A549 (cell line): ENCODE measurements at places on chromosomes 13 and 19.

DNA sequence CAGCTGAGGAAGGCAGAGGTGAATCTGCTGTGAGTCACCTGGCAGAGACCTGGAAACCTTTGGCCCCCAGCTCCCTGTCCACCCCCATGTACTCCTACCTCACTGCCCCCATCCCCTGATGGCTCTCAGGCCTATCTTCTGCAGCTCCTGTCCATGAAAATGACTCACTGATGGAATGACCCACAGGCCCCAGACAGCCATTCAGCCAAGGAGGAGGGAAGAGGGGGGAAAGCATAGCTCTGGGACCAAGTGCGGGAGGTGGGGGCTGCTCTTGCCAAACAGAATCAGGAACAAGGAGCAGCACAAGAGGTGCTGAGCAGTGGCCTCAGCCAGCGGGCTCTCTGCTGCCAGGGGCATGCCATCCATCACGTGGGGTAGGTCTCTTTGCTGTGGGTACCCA is 111.4 kb upstream of the C1QTNF9B start:
- DNase-seq = no peak

- DNase-seq = no peak
Measured at GRCh38 chr13:98664510-98664909, 87.6 kb upstream of the STK24 start.

DNA sequence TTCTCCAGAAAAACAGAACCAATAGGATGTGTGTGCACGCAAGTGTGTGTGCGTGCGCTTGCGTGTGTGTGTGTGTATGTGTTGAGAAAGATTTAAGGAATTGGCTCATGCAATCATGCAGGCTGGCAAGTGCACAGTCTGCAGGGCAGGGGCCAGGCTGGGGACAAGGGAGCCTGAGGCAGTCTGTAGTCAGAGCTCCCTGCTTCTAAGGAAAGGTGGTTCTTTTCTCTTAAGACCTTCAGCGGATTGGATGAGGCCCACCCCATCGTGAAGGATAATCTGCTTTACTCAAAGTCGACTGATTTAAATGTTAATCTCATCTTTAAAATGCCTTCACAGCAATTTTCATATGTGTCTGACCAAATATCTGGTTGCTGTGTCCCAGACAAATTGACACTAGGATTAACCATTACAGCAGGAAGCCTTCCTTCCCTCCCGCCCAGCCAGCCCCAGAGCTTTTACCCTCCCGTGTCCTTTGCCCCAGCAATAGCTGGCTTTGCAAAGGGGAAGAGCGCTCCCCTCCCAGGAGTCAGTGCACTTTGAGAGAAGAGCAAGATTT is 15.0 kb upstream of the NAXD start:
- no peak for DNase-seq

DNA sequence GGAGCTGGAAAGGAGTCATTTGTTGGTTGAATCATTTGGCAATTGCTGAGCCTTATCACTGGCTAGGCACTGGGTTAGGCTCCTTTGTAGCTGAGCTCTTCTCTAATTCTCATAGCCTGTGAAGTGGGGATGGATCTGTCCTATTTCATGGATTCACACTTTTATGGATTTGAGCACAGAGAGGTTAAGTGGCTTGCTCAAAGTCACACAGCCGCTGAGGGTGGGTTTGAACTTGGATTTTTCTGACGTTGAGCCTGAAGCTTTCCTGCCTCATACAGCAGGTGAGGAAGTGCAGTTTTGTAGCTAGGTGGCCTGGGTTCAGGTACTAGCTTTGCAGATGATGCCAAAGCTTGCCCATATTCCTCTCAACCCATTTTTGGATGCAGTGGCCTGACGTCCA is 19.4 kb downstream of the CYP4F22 start:
- no peak for DNase-seq

DNA sequence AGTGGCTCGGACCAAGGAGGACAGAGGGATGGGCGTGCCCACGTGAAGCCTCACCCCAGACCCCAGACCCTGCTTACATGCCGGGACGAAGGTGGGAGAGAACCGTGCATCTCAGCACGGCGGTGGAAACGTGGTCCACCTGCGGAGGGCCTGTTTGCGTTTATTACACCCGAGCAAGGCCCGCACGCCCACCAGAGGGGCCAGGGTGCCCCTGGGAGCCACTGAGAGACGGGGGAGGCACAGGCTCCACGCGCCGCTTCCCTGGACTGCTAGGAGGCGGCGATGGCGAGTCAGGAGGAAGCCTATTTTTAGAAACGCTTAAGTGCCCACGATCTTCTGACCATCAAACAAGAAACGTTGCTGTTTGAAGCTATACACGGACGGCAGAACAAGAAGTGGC is 80.7 kb downstream of the ATP11A start:
- DNase-seq = no peak

DNA sequence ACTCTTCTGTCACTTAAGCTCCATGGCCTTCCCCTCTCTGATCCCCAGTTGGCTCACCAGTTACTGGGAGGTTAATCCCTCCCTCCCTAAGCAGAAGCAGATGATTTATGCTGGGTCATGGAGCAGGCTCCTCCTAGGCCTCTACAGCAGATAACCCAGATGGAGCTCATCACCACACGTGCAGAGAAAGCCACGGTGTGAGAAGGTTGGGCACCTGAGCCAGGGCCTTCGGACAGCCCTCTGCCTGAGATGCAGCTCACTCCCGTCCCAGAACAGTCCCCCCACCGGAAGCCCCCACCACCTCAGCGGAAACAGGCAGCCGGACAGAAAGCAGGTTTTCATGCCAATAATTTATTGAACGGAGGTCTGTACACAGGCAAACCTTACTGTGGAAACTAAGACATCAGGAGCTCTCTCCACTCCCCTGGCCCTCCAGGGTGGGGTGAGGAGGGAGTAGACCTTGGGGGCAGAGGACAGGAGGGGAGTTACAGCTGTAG is 9.8 kb downstream of the ZNF526 start:
- DNase-seq = no peak

GRCh38 chr13:69809152-69809551 is 298.5 kb upstream of the ATXN8OS start:
- no peak for DNase-seq

DNA sequence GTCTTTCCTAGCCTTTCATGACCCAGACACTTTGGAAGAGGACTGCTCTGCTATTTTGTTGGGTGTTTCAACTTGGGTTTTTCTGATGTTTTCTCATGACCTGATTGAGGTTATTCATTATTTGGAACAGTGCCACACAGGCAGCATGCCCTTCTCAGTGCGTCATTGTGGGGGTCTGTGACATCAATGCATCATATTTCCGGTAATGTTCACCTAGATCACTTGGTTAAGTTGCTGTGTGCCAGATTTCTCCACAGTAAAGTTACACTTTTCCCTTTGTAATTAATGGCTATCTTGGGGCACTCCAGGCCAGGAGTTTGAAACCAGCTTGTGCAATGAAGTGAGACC is 124.4 kb downstream of the SIPA1L3 start:
- DNase-seq = no peak

DNA sequence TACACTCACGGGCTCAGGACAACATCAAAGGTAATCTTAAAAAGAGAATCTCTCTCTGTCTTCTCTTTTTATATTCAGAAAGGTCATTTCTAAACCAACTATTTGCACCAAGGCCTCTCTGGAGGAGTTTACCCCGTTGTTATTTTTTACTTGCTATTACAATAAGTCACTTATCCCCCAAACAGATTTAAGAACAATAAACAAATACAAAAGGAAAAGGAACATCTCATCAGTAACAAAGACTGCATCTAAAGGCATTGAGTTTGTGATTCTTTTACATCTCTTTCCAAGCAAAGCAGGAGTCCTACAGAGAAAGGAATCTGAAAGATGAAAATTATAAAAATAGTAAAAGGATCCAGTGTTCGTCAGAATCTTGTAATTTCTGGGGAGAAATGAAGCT is 75.4 kb downstream of the GGACT start:
- DNase-seq = no peak

GRCh38 chr19:6275170-6275744 is 4.5 kb downstream of the MLLT1 start:
- DNase-seq = no peak

DNA sequence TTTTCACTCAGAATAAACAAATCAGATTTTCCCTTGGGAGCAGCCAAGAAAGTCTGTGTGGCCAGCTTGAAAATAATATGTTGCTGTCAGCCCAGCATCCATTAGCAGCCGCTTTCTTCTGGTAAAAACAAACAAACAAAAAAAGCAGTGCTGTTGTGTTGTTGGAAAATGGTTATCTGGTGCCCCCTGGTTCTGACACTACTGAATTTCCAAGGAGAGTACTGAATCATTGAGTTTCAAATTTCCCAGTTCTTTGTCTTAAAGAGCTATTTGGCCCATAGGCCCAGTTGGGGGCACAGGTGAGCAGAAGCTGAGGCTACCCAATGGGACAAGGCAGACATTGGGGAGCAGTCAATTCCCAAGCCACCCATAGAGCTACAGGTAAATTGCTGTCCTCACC is 995.9 kb downstream of the UQCRFS1 start:
- no peak for DNase-seq

- DNase-seq = no peak
Measured at GRCh38 chr19:16051254-16052025, 24.9 kb upstream of the TPM4 start.

- no peak for DNase-seq
Measured at GRCh38 chr19:5041168-5041912, 72.4 kb downstream of the KDM4B start.

DNA sequence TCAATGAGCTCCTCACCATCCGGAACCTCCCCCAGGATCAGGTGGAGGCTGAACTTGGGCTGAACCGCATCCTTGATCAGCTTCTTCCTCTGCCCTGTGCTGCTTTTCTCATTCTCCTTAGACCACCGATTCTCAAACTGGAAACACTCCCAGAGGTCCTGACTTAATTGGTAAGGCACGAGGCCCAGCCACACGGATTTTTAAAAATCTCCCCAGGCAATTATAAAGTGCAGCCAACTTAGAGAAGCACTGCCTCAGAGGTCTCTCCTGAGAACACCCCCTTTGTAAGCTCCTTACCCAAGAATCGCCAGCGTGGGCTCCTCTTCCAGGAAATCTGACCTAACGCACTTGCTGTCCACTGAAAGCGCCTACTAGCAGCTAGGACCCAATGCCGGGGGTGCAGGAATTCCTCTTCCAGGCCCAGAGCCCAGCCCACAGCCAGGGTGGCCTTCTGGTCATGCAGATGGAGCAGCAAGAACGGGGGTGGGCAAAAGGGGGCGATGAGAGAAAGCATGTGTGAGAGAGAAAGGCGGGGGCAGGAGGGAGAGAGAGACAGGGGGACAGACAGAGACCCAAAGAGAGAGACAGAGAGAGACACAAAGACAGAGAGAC is 66.9 kb upstream of the CACNA1A start:
- DNase-seq = no peak

GRCh38 chr13:111008351-111008750 is 93.5 kb upstream of the ANKRD10 start:
- no peak for DNase-seq

- no peak for DNase-seq
Measured at GRCh38 chr19:12111943-12112637, 28.1 kb downstream of the ZNF20 start.

DNA sequence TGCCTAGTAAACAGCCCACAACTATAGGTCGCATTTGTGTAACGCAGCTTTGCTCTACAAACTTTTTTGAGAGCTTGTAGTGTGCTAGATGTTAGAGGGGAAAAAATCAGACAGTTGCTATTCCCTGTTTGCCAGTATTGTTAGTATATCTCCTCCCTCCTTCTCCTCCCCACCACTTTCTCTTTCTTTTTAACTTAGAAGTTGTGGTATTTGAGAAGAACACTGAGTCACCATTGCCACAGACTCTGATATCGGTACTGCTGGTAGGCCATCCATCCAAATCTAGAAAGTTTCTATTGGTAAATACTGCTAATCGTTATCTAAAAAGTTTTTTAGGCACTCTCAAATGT is 666 bp downstream of the POMP start:
- no peak for DNase-seq

- DNase-seq = no peak
Measured at GRCh38 chr19:48149430-48149829, 20.7 kb downstream of the LIG1 start.

DNA sequence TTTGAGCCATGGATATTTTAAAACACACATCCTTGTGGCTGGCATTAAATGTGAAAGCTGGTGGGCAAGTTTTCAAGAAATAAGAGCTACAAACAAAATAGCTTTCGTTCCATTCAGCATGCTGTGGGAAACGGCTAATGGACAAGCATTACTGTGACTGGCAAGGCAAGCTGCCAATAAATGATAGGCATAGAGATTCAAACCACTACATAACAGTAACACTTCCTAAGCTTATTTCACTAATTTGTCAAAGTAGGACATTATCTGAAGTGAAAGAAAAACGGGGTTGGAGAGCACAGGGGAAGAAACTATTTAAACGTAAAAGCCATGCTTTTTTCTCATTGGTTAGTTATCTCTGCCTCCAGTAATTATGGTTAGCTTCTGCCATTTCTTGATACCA is 26.0 kb downstream of the OBI1 start:
- no peak for DNase-seq

DNA sequence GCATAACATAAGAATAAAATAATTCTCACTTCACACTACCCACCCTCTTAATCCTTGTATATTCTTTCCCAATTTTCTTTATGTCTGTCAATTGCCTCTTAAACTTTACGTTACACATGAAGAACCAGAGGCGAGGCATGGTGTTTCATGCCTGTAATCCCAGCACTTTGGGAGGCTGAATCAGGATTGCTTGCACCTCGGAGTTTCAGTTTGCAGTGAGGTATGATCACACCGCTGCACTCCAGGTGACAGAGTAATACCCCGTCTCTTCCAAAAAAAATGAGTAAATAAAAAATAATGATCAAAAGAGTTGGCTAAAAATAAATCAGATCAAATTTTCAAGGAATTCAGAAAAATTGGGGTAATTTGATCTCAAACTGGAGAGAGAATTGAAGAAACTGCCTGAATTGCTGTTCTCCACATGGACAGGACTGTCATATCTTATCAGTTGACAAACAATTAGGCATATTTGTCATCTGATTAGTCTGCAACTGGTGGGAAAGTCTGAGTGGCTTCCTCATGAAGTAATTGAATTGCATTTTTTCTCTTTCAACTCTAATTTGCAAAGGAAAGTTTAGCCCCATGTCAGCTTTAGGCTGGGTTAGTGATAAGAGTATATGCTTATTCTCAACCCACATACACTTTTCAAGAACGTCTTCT is 302.9 kb downstream of the ITGBL1 start:
- DNase-seq = no peak

- no peak for DNase-seq
Measured at GRCh38 chr13:93653776-93654175, 427.2 kb downstream of the GPC6 start.

- no peak for DNase-seq
Measured at GRCh38 chr19:17711851-17712250, 7.4 kb upstream of the MAP1S start.

GRCh38 chr13:39025433-39025839 is 12.5 kb downstream of the PROSER1 start:
- no peak for DNase-seq

- DNase-seq = peak; percentile 88
Measured at GRCh38 chr19:35549174-35549788, 3.9 kb downstream of the TMEM147 start.

GRCh38 chr19:33630880-33631608 is 9.3 kb downstream of the CHST8 start:
- no peak for DNase-seq
